ENCODE measurements at places on chromosomes 16 and 17.

- DNase-seq, result no peak
These were observed 98.7 kb upstream of the NACA2 start for GRCh38 chr17:61689610-61690180.

DNA sequence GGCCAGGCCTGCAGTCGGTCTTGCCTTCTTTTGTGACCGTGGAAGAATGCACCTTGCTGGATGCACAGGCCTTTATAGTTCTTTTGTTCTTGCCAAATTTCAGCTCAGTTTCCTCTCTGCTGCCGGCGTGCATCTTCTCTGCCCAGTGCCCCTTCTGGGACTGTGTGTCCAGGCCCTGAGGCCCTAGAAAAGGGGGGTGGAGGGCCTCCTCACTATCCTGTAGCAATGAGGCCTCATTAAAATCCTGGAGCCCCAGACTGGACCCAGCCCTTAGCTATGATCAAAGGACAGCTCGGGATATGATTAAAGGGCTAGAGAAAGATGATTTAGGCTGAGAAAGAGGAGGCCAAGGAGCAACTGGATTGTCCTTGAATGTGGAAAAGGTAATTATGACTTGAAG is 229.8 kb downstream of the SEC14L1 start:
- DNase-seq, result no peak

DNA sequence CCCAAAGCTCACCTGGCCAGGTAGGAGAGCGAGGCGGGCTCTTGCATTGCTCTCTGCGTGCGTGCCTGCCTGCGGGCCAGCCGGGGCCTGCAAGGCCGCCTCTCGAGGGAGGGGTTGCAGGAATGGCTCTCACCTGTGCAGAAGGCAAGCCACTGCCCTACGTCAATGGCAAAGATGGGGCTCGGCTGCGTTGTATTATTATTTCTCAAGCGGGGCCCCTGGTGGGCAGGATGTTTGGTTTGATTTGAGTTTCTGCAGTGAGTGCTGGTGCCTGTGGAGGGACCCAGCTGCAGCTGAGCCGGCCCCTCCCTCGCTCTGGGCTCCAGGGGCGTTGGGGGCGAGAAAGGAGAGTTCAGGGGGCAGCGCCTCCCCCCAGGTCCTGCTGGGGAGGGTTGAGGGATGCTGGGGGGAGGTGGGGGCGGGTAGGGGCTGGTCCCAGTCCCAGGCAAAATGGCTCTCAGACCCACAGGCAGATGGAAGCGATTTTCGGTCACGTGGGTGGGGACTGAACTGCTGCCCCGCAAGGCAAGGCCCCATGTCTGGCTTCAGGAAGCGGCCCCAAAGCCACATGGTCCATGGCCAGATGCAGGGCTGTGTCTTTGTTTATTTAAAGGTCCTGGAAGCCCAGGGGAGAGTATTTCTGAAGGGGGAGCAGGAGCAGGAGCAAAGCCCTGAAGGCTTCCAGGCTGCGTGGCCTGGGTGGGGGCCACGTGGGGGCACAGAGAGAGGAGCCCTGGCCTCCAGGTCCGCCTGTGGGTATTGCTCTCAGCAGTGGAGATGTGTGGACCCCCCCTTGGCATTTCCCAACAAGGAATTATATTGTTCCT is 338.8 kb downstream of the SEC14L1 start:
- no peak for DNase-seq

- DNase-seq, result no peak
These were observed 7.6 kb downstream of the PSMD11 start for GRCh38 chr17:32451879-32452278.

- DNase-seq, result peak; percentile 25
These were observed 11.9 kb upstream of the COL1A1 start for GRCh38 chr17:50213026-50214022.

DNA sequence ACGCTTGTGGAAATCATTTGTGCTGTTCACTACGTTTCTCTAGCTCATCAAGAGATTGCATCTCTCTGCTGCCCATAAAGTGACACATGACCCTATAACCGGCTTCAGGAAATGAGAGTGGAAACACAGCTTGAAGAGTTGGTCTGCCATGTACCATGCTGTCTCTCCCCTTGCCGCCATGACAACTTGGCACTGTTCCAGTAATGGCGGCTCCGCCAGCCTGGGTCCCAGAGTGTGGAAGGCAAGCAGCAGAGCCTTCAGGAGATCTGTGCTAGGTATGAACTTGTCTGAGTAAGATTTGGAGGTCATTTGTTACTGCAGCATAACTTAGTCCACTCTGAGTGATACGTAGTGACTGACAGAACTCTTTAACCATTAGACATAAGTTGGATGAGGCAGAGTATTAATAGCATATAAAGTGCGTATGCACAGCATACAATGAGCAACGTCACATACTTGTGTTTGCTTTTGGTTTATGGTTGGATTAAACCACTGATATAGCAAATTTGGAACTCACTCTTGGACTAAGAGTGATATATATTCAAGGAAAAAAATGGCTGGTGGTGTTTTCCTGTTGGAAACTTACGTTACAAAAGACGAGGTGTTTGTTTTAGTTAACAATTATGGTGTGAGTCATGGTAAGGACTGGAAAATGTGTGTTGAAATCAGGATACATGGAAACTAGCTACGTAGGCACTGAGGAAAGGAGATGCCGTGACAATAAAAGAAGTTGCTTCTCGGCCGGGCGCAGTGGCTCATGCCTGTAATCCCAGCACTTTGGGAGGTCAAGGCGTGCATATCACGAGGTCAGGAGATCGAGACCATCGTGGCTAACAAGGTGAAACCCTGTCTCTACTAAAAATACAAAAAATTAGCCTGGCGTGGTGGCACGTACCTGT is 24.4 kb upstream of the PMP22 start:
- no peak for DNase-seq
